ENCODE measurements at places on chromosomes 6 and 20.

GRCh38 chr6:15614277-15614676 lies 48.6 kb downstream of the DTNBP1 start:
- no peak for DNase-seq

- DNase-seq: no peak
Measured at GRCh38 chr6:158457616-158458278, 102.1 kb upstream of the TMEM181 start.

DNA sequence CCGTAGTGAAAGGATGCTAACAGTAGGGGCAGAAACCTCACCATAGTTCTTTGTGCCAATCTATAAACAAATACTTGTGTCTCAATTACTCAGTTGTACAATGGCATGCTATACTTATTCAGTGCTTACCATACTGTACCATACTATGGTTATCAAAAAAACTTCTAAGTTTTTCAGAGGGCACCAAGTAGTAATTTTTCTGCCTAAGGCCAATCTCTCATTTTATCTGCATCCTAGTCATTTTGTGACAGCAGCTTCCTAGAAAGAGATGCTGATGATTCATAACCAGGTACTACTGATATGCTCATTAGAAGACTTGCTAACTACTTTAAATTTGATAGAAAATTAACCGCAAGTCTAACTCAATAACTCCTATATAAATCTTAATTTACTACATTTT lies 42.9 kb downstream of the TMEM244 start:
- DNase-seq: no peak

DNA sequence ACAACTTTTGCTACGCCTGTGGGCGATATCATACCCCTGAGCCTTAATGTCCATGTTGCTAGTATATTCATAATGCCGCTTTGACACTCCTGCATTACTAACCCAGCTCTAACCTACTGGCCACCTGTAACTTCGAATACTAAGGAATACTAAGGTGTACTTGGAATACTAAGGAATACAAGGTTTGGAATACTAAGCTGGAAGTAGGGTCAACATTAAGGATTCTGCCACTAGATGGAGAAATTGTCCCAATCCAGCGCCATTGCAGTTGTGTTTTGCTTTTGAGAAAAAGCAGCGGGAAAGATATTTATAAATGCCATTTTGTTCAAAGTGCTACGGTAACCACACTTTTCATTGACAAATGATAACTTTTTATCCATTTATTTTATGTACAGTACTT lies 10.7 kb downstream of the TBXT start:
- no peak for DNase-seq

DNA sequence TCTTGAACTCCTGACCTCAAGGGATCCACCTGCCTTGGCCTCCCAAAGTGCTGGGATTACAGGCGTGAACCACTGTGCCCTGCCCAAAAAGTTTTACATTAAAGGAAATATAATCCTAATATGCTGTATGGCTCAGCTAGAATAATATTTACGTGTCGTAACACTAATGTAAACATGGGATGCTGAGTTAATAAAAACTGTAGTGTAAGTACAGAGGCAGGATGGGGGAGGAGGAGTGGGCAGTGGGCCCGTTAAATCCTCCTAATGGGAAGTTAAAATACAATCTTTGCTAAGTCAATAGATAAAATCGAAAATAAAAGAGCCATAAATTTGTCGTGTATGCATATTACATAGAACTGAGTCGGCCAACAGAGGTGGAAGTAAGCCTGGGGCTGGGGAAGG lies 12.1 kb upstream of the IP6K3 start:
- DNase-seq: no peak
